ENCODE measurements at places on chromosomes 12 and 14. TPM values are rescaled to one million over a fixed set of nuclear protein-coding genes. Genes with fewer than 3 reads are reported as not detected.

L2HGDH gene
- 5.5 TPM for total RNA-seq

ENDOU gene
- not detected for total RNA-seq

CCND2 gene
- total RNA-seq: 16.5 TPM

DCN gene
- total RNA-seq: 110 TPM

GNPTAB gene
- total RNA-seq: 11.1 TPM

DNA sequence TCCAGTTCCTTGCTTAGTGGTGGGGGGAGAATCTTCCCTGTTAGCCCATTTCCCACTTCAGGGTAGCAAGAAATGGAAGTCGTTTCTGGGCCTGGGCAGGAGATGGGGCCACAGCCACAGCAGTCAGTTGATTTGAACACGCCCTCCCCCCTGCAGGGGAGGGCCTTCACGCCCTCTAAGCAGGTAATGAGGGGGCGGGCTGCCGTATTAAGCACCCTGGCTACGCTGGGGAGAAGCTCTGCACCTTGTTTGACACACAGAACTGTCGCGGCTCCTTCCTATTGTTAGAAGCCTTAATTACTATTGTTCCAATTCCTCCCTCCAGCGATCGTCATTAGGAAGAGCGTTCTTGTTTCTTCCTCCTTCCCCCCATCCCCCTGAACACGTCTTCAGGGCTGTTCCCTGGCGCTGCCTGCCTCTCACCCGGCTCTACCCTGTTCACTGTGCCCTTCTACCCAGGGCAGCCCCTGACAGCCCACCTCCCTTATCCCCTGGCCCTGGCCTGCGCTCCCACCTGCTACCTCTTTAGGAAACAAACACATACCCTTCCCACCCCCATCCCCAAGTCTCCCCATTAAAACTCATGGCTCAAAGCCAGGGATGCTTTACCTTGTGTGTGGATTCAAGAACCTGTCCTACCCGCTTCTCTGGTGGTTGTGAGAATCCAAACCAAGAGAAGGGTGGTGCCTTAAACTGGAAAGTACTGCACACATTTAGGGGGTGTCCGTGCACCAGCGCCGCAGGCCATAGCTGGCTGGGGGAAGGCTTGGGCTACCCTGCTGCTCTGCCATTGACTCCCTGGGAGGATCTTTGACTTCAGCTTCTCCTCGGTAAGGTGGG is 137.6 kb downstream of the TSPAN9 start:
- H3K27ac ChIP-seq: no peak overlapping the region
- peaks cover 23% of the 10 kb centered on the region for H3K36me3 ChIP-seq
- DNase-seq: no peak
- H3K4me3 ChIP-seq: no peak overlapping the region
- H3K4me1 ChIP-seq: peaks cover 3% of the 10 kb centered on the region

GRCh38 chr14:77615361-77616132 is 890 bp downstream of the SPTLC2 start:
- no peaks in the 10 kb centered on the region for H3K27me3 ChIP-seq
- peak overlapping the region; percentile 96 for H3K4me3 ChIP-seq
- no peaks in the 10 kb centered on the region for H3K36me3 ChIP-seq
- H3K27ac ChIP-seq: peak overlapping the region; percentile 48
- peaks cover 13% of the 10 kb centered on the region for H3K4me1 ChIP-seq
- peak; percentile 41 for DNase-seq

- no peaks in the 10 kb centered on the region for H3K4me1 ChIP-seq
- no peak overlapping the region for H3K4me3 ChIP-seq
- no peak for DNase-seq
- H3K36me3 ChIP-seq: no peaks in the 10 kb centered on the region
- no peaks in the 10 kb centered on the region for H3K27me3 ChIP-seq
- H3K27ac ChIP-seq: no peak overlapping the region
These were observed 463.4 kb downstream of the LRFN5 start for GRCh38 chr14:42070031-42070430.

DNA sequence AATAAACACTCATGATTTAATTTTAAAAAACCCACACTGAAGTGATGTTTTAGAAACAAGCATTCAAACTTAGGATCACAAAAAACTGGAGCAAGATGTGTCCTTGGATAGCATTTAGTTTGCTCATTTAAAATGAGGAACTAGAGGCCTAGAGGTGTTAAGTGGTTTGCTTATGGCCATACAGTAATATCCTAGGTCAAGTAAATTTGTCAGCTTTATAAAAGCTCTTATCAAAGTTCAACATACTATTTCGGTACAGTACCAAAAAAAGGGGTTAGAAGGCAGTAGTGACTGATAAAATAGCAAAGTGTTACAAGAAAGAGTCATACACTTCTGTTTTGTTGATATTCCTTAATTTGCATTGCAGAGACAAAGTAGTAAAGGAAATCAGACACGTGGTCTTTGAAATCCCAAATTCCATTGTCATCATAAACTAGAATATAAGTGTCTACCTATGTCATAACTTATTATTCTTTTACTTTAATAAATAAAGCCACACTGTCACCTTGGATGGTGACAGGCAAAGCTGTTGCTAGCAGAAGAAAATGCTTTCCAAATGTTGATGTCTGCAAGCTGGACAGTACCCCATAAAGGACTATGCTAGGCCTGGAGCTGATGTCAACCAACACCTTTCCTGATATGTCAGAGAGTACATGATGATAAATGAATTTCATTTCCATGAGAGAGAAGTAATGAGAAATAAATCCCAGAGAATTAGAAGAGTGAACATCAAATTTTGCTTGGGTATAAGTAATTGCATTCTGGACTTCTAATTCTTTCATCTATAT is 17.6 kb upstream of the SRP54 start:
- no peaks in the 10 kb centered on the region for H3K27me3 ChIP-seq
- H3K4me3 ChIP-seq: no peak overlapping the region
- no peak for DNase-seq
- no peak overlapping the region for H3K27ac ChIP-seq
- H3K36me3 ChIP-seq: peaks cover 13% of the 10 kb centered on the region

DNA sequence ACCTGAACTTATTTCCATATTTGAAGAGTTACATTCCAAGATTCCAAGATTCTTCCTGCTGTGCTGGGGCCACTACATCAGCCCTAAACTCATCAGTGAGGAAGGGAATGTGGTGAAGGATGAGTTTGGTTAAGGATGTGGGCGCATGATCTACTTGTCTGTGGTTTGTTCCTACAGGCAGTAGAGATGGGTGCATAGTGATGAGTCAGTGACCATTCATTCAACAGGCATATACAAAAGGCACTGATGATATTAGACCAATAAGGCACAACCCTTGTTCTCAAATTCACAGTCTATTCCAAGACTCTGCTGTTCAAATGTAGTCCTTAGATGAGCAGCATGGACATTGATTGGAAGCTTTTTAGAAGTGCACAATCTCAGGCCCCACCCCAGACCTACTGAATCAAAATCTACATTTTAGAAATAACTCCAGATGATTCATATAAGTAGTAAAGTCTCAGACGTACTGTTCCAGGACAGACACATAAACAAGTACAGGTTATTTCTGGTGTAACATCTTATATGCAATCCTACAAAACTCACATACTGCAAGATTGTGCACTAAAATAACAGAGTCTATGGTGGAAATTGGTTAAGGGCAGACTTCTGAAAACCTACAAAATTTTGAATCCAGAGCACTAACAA is 47.7 kb upstream of the MAP3K9 start:
- no peaks in the 10 kb centered on the region for H3K4me1 ChIP-seq
- H3K27ac ChIP-seq: no peak overlapping the region
- no peak overlapping the region for H3K4me3 ChIP-seq
- H3K27me3 ChIP-seq: no peaks in the 10 kb centered on the region

DNA sequence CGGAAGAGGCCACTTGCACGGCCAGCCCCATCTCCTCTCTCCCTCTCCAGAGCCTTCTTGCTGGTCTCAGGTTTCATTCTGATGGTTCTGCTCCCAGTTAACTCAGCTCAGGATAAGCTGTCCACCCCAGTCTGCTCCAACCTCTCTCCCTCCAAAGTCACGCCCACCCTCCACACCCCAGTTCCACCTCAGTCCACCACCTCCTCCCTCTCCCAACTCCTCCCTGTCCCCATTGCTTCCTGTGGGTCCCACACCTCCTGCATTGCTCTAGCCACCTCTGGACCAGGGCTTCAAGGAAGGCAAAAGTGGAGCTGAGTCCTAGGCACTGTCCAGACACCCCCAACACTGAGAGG is 13.1 kb downstream of the KRT71 start:
- H3K36me3 ChIP-seq: no peaks in the 10 kb centered on the region
- no peaks in the 10 kb centered on the region for H3K27me3 ChIP-seq
- no peaks in the 10 kb centered on the region for H3K4me1 ChIP-seq
- H3K4me3 ChIP-seq: no peak overlapping the region
- no peak overlapping the region for H3K27ac ChIP-seq

- peaks cover 7% of the 10 kb centered on the region for H3K4me1 ChIP-seq
- H3K27ac ChIP-seq: no peak overlapping the region
- no peaks in the 10 kb centered on the region for H3K36me3 ChIP-seq
- H3K27me3 ChIP-seq: no peaks in the 10 kb centered on the region
- DNase-seq: no peak
- H3K4me3 ChIP-seq: no peak overlapping the region
These were observed 236.7 kb downstream of the FBXL14 start for GRCh38 chr12:1357711-1358110.

DNA sequence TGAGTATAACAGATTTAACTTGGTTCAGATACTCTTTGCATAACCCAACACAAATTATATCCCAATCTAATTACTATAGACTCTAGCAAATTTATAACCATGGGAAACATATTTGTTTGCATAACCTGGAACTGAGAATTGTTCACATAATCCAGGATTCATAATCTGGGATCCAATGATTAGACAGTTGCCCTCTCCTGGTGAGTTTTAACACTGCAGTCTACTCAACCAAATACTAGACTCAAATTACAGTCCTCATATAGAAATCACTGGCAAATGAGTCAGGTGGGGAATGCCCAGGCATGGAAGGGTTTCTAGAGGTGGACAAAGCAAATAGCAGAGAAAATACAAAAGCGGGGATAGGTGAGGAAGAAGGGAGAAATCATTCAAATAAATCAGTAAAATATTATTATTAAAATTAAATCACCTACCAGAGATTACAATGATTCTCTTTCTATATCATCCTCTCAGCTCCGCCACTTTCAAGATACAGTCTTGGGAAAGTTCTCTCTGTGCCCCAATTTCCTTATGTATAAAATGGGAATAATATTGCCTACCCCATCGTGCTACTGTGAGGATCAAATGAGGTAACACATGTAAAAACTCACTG is 9.4 kb downstream of the GCH1 start:
- peaks cover 7% of the 10 kb centered on the region for H3K4me1 ChIP-seq
- no peaks in the 10 kb centered on the region for H3K36me3 ChIP-seq
- no peak overlapping the region for H3K27ac ChIP-seq
- H3K4me3 ChIP-seq: no peak overlapping the region
- DNase-seq: no peak
- no peaks in the 10 kb centered on the region for H3K27me3 ChIP-seq

- no peak overlapping the region for H3K27ac ChIP-seq
- H3K4me3 ChIP-seq: no peak overlapping the region
- H3K36me3 ChIP-seq: no peaks in the 10 kb centered on the region
- no peaks in the 10 kb centered on the region for H3K27me3 ChIP-seq
These were observed 54.9 kb upstream of the TMX1 start for GRCh38 chr14:51185180-51185579.

DNA sequence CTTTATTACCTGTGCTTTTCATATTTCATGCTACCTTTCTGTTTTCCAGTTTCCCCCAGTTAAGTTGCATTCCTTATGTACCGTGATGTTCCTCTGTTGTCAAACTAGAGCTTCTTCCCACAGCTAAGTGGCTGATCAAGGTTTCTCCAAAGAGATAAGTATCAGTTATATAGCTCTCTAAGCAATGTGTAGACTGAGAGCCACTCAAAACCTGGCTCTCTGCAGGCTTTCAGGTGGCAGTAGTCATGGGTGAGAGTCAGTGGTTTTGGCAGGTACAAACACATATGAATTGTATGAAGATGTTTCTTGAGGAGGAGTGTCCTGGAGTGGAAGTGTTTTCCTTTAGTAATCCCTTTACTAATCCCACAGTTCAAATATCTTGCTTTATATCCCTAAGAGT is 28.4 kb downstream of the TXNRD1 start:
- no peaks in the 10 kb centered on the region for H3K27me3 ChIP-seq
- no peaks in the 10 kb centered on the region for H3K4me1 ChIP-seq
- no peak overlapping the region for H3K4me3 ChIP-seq
- no peaks in the 10 kb centered on the region for H3K36me3 ChIP-seq

All from liver (tissue), 10 donors.